ENCODE measurements at places on chromosomes 13 and 19. TPM values are rescaled to one million over a fixed set of nuclear protein-coding genes. Genes with fewer than 3 reads are reported as not detected.

- ATAC-seq, result no peak
Measured at GRCh38 chr19:29655648-29656335, 9.5 kb upstream of the PLEKHF1 start.

DNA sequence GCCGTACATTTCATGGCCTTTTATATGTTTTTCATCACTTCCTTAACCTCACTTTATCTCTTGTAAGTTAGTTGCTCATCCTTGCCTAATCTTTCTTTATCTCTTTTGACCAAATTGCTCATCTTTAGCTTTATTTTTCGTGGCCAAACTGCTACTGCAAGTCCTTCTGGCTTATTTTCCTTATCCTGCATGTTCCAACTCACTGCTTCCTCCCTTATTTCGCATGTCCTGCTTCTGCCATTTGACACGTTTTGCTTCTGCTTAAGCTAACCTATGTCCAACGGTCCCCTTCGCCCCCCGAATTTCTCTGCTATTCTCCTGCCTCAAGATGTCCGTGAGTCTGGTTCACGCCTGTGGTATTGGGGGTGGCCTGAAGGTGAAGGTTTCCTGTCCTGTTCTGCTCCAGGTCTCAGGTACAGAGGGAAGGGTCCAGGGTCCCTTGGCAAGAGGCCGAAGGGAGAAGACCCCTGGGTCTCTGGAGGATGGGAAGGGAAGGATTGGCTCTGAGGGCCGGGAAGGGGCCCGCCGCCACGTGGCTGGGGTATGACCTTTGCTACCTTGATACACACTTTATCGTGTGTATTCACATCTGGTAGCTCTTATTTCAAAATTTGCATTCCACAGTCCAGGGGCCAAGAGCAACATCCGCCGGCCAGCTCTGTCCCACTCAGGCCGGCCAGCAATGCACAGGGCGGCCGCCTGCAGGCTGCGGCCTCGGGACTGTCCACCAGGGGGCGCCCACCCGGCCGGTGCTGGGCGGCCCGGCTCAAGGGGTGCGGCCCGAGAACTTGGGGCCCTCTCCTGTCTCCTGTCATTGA, 2.9 kb upstream of the C19orf85 start:
- ATAC-seq, result peak; percentile 93

The SIGLEC8 gene
- total RNA-seq, result 0.25 TPM

The ERCC5 gene
- 57.5 TPM for total RNA-seq

DNA sequence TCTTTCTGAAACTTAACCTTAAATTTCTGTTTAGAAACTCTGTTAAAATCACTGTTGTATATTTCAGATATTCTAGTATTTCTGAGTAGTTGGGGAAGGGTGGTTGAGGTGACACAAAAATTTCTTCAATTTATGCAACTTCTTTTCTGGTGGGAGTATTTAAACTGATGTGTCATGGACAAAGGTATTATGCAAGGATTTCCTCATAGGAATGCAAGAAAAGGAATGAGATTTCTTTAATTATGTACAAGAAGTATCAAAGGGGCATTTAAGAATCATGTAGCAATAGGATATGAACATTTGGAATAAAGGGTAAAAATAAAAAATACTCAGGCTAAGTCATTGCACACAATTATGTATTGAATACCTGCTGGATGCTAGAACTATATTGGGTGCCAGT, 575.8 kb upstream of the KLF12 start:
- no peak for ATAC-seq

DNA sequence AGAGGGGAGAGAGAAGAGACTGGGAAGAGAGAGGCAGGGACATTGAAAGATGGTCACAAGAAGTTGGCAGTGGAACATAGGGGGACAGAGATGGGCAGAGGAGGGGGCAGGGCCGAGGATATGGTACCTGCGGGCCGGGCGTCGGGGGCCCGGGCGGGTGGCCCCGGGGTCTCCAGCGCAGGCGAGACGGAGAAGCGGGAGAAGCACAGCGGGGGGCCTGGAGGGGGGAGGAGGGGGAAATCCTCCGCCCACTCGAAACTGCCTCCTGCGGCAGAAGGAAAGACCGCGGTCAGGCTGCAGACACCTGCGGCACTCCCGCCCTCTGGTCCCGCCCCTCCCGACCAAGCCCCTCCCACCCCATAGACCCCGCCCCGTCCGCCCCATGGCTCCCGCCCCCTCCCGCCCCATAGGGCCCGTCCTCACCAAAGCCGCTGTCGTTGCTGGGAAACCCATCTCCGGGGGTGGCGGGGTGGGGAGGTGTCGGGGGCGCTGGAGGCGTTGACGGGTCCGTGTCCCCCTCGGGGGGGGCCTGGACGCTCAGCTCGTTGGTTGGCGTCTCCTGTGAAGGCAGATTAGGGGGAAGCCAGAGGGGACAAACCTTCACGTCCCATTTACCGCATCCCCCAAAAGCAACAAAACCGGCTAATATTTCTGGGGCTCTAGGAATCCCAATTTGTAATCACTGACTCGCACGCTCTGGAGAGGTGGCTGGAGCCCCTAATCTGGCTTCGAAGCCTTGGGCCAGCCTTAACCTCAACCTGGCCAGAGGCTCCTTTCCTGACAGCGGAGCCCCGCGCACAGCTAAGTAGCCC, 20.4 kb downstream of the LMTK3 start:
- ATAC-seq, result no peak

The ZSCAN4 gene
- not detected for total RNA-seq

The FFAR3 gene
- not detected for total RNA-seq

DNA sequence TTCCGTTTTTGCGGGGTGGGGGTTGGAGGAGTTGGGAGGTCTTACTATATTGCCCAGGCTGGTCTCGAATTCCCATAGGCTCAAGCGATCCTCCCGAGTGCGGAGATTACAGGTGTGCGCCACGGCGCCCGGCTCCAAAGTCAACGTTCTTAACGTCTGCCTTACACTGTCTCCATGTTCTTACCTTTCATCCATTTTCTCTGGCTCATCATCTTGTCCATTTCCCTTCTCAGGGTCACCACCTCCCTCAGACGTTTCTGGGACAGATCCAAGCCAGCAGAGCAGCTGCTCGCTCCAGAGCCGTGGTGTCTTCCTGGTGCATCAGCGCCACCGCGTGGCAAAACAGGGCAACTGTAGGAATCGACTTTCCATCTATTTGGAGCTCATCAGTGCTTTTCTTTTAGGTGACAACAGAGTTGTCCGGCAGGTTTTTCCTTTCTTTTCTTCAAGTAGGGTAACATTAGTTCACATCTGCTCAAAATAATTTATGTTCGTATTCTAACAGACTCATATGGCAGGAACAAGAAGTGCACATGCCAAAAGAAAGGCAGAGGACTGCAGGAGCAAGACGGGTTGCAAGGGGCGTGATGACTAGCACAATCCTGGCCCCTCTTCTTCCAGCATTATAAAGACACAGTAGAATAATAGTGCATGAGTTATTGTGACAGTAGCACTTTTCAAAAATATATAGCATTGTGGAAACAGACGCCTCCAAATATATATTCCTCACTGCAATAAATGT, 103.1 kb upstream of the ABCC4 start:
- ATAC-seq, result peak; percentile 78

The PTGIR gene
- total RNA-seq, result 4.6 TPM

GRCh38 chr19:19297759-19298158, 22.6 kb downstream of the SUGP1 start:
- no peak for ATAC-seq

DNA sequence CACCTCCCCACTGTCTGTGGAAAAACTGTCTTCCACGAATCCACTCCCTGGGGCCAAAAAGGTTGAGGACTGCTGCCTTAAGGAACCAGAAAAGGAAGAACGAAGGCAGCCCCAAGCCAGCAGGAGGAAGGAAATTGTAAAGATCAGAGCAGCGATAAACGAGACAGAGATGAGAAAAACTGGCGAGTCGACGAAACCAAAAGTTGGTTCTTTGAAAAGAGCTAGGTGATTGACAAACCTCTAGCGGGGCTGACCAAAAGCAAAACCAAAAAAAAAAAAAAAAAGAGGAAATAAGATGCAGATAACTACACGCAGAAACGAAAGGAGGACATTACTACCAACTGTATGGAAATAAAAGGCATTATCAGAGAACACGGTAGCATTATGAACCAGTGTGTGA, 76.9 kb downstream of the GADD45B start:
- ATAC-seq, result no peak

DNA sequence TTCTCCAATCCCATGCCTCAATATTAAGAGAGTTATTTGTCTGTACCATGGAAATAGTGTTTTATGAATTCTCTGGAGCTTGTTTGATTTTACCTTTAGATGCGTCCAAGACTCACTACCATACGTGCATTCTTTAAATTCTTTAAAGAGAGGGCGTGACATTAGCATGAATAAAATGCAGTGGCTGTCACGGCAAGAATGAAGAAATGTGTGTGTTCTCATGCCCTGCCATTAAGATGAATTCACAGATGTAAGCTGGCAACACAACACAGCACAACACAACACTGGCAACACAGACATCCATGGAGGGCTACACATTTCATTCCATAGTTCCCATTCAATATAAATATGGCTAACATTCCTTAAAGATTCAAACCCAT, 213.4 kb downstream of the ENOX1 start:
- no peak for ATAC-seq
